ENCODE measurements at places on chromosomes 6 and 20.

- DNase-seq, result no peak
These were observed 112.7 kb downstream of the RFPL4B start for GRCh38 chr6:112459758-112460304.

DNA sequence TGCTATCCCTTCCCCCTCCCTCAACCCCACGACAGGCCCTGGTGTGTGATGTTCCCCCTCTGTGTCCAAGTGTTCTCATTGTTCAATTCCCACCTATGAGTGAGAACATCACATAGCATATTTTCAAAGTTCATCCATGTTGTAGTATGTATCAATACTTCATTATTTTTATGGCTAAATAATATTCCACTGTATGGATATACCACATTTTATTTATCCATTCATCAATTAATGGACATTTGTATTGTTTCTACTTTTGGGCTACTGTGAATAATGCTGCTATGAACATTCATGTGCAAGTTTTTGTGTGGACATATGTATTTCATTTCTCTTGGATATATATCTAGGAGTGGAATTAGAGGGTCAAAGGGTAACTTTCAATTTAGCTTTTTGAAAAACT is 58.7 kb upstream of the ARMC2 start:
- no peak for DNase-seq

- no peak for DNase-seq
These were observed 1.5 kb upstream of the PPDPF start for GRCh38 chr20:63518946-63519667.

- no peak for DNase-seq
These were observed 87.9 kb downstream of the THBS2 start for GRCh38 chr6:169165561-169166300.

DNA sequence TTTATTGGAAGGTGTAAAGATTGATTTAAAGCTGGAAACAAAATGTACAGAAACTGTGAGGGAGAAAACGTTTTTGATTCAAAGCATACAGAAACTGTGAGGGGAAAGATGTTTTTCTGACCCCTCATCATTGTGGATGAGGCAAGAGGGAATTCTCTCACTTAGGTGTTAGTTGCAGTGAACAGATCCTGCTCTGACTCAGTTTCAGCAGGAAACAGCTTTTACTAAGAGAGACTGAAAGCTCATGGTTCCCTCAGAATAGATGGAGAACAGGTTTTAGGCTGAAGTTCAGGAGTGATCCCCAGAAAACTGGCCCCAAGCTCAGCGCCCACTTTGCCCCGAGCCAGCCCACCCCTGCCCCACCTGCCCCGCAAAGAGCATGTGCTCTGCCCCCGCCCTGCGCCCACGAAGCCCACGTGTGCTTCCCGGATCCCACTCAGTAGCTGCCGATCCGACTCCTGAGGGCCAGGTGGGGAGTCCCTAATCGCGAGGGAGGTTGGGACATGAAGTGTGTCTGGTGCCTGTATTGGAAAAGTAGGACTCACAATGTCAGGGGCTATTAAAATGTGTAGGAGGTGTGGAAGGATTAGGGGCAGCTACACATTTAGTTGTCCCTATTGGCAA is 41.2 kb downstream of the DUSP22 start:
- DNase-seq, result no peak

DNA sequence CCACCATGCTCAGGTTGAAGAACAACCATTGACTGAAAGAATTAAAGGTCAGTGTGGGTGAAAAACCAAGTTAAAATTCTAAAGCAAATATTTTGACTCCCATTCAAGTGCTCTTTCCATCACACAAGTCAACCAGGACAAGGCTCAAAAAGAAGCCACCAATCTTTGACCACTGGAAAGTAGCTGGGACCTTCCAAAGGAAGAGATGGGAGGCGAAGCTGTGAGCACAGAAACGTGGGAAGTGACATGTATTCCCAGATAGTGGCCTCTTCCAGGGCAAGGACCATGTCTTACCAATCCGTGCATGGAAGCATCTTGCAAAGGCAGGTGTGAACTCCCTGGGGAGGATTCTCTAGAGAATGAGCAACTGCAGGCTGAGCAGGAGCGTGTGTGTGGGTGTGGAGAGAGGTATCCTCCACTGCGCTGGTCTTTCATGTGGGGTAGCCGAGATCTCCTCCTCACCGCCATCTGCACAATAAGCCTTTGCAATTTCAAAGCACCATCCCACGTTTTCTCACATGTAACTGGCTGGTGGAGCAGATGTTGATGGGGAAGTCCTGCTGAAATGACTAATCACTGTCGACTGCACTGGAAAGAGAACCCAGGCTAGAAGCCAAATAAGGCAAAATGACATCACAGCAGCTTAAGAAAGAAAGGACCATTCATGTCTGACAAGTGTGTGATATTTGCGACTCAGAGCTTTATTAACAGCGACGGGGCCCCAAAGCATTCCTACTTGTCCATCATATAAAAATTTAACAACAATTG is 189.4 kb upstream of the RREB1 start:
- DNase-seq, result peak; percentile 84

DNA sequence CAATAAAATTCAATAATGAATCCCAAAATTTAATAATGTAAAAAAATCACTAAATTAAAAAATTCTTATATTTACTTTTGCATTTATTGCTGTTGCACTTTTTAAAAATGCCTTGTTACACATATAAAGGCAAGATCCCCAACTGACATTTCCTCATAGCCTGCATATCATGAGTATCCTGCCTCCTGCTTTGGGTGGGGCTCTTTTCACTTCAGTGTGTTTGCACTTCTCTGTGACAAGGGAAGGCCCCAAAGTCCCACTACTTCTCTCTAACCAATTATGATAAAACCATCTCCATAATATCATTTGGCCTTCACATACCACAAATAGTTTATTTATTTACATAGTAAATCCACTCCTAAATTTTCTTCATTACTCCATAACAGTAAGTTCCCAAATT is 446.1 kb upstream of the MARCKS start:
- DNase-seq, result no peak

DNA sequence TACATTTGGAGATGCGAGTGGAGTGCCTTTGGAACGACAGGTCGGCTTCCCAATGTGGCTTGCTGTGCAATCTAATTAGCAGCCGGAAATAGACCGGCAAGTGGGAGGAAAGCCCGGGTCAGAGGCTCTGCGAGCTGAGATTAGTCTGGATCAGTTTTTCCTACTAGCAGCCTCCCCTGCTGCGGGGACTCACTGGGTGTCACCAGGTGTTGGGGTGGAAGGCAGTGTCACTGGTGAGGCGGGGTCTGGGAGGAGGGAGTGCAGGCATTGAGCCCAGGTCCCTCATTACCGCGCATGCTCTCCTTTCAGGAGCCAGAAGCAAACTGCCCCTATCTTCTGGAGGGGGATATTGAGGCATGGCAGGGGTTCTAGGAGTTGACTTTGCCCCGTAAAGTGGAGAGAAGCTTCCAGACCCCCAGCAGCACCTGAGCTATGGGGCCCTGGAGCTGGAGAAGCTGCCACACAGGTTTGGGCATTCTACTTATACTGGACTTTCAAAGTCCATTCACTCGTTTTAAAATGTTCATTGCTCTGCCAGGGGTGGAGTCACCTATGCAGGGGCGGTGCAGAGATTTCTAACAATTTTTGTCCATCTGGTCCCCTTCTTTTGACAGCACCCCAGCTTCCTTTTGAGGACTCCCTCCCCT is 11.0 kb downstream of the SULF2 start:
- no peak for DNase-seq

GRCh38 chr20:64161356-64162238 is 2.7 kb upstream of the MYT1 start:
- DNase-seq, result peak; percentile 35

DNA sequence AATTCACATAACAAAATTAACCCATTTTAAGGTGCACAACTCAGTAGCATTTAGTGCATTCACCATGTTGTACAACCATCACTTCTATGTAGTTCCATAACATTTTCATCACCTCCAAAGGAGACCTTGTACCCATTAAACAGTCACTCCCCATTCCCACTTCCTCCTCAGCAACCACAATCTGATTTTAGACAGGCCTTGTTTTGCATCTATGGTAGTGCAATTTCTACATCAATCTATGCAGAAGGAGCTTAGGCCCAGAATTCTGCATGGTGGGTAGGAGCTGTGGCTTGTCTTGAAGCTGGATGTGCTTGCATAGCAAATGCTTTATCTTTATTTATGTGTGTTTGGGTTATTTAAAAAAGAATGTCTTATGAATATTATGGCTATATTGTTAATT is 13.5 kb upstream of the HLA-DQA1 start:
- no peak for DNase-seq

GRCh38 chr6:2116496-2116895 is 128.9 kb downstream of the GMDS start:
- no peak for DNase-seq

DNA sequence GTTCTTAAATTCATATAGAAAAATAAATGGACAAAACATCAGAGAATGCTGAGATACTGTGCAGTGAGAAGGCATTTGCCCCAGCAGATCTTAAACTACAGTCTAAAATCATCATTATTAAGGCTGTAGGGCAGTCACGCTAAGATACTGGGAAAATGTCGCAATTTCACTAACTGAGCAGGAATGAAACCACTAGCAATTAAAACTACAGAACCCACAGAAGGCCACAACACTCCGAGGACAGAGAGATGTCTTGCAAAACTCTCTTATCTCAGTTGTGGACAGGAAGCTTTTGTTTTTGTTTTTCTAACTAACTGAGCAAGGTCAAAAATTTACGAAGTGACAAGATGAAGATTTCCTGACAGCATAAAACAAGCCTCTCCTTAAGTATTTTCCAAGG is 18.2 kb downstream of the GNAS-AS1 start:
- DNase-seq, result no peak

DNA sequence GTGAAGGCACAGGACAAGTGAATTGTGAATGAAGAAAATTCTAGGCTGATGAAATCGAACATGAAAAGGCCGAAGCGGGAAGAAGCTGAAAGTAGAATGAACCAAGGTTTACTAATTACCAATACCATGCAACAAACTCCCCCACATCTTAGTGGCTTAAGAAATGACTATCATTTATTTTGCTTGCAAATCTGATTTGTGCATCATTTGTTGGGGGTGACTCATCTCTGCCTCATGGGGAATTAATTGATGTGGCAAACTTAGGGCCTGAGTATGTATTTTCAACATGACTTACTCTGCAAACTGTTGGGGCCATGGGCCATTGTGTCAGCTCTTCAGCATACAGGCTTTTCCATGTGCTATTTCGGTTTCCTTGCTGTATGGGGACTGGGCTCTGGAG is 26.8 kb downstream of the PPP1R14C start:
- peak; percentile 57 for DNase-seq

DNA sequence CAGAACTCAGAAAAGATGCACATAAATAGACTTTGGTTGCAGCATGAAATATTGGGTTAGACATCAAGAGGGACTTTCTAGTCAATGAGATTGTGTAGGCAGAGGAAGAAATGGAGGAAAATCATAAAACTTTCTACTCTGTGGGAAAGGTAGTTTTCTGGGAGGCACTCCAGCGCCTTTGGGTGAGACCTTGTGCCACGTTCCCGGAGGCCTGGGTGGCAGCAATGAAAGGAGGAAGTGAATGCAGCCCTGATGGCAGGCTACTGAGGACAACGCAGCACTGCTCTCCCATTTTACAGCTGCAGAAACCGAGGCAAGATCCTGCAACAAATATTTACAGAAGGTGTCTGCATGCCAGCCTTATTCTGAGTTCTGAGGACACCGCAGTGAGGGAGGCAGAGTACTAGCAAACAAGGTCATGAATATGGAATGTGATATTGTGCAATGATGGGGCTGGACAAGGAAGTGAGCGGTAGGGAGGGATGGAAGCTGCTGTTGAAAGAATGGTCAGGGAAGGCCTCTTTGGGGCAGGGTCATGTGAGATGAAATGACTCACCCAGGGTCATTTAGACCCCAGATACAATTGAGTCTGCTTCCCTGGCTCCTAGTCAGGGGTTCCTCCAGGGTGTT is 159.1 kb downstream of the TFAP2C start:
- DNase-seq, result no peak

DNA sequence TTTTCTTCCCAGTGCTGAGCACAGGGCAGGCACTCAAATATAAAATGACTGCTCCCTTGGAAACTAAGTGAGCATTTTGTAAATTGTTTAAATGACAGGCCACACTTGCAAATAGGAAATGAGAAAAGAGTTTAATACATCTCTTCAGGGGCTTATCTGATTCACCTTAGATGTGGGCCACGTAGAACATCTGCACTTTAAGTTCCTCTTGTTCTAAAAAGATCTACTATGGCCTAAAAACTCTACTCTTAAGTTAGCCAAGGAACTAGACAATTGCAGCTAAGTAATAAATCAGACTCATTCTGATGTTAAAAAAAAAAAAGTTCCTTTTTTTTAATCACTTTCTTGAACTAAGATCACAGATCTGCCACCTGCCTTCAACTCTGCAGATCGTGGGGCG is 126.3 kb downstream of the KIF16B start:
- DNase-seq, result no peak

- no peak for DNase-seq
These were observed 5.8 kb upstream of the IGF2R start for GRCh38 chr6:159963111-159963510.

DNA sequence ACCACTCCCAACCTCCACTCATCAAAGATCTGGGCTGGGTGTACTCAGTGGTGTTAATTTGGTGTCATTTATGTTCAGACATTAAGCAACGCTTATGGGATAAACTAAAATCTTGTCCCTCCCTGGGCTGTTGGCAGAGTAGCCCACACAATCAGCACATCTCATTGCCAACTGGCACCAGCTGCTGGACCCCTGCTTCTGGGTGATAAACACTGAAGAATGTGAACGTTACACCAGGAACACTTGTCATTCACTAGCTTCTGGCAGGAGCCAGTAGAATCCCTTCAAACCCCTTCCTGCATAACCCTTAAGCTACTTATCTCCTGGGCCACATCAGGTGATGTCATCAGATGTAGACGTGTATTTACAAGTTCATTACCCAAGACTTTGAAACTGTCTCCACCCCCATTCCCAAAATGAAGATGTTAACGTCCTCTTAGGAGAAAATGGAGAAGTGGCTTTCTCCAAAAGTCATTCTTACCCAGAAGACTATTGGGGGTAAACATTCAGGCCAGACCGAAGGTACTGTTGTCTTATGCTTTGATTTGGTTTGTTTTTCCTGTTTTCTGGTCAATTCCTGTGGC is 107.8 kb upstream of the CD93 start:
- DNase-seq, result no peak

DNA sequence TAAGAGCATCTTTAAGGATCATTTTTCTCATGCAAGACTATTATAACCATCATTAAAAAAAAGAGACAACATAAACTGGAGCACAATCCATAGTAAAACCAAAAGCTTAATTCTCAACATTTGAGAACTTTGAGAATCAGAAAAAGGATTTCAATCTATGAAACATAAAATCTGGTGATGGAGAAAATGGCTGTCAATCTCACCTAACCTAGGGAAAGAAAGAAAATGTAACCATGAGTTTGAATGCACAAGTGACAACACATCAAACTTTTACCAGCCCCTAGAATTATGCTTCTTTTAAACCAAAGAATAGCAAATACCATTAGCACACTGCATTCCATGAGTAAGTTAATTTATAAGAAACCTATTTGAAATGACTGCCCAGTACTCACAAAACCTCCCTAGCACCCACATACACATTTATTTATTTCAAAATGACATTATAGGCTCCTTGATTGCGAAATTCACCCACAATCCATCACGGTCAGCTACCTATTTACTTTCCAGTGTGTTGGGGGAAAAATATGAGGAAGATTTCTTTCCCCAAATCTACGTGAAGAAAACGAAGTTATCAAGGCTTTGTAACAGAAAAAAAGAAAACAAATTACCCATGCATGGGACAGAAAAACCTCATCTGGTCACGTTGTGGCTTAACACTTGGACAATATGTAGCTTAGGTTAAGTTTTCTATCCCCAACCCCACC is 828 bp downstream of the ASCC3 start:
- no peak for DNase-seq

- DNase-seq, result no peak
These were observed 10.5 kb downstream of the PLN start for GRCh38 chr6:118558464-118559217.
